Activated CD4-positive, CD25-positive, alpha-beta regulatory T cell (primary cell): ENCODE measurements at places on chromosomes 3 and 15.

DNA sequence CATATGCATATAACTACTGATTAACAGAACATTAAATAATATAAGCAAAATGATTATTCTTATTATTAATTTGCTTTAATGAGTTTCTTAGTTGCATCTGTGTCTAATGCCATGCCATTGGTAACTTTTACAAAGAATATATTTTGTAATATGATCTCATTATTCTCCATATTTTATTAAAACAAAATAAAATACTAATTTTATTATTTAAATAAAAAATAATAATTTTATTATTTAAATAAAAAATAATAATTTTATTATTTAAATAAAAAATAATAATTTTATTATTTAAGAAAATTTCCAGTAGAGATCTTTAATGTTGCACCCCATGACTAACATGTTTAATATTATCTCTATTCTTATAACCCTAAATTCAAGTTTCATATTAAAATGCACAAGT, 771.1 kb downstream of the NR2F2 start:
- no peak for DNase-seq

- DNase-seq, result no peak
Observed at GRCh38 chr15:100143378-100143777, 198.4 kb downstream of the ADAMTS17 start.

GRCh38 chr3:45756055-45756454, 40.3 kb downstream of the SLC6A20 start:
- DNase-seq, result no peak

- no peak for DNase-seq
Observed at GRCh38 chr15:82081914-82082762, 36.3 kb upstream of the MEX3B start.

GRCh38 chr15:73442968-73443367, at the start of gene REC114:
REC114 (plus strand) TSS chr15:73443164; CDS start chr15:73443186, 22 bp downstream.
- no peak for DNase-seq

GRCh38 chr3:197749601-197750395, at the start of gene FYTTD1:
FYTTD1 (plus strand) TSS chr3:197749883; CDS start chr3:197749972, 89 bp downstream.
- DNase-seq, result peak; percentile 89

DNA sequence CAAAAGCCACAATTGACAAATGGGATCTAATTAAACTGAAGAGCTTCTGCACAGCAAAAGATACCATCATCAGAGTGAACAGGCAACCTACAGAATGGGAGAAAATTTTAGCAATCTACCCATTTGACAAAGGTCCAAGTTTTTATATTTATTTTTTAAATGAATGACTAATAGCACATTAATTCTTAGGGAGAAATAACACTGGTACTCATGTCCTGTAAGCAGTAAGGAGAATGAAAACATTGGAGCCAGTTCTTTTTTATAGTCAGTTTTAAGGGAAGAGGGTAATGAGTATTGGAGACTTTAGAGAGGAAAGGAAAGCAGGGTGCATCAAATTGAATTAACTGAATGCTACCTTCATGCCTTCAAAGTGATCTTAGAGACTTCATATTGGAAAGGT, 404.7 kb upstream of the TGFBR2 start:
- DNase-seq, result no peak
